ENCODE measurements at places on chromosomes 4 and X. TPM values are rescaled to one million over a fixed set of nuclear protein-coding genes. Genes with fewer than 3 reads are reported as not detected.

Gene CNGA1
- 3.3 TPM for total RNA-seq

Gene TLL1
- 1.2 TPM for total RNA-seq

Gene IL1RAPL2
- total RNA-seq, result 0.35 TPM

Gene PAPSS1
- 53.8 TPM for total RNA-seq

Gene AKAP4
- not detected for total RNA-seq

Gene GDI1
- total RNA-seq, result 157 TPM

Gene EVC2
- 7.1 TPM for total RNA-seq

Gene FOXR2
- not detected for total RNA-seq

Gene TTC29
- not detected for total RNA-seq

Gene ADH6
- 36.3 TPM for total RNA-seq

Gene GPRIN3
- total RNA-seq, result 15.2 TPM

Gene PGAM4
- total RNA-seq, result not detected

Gene FMR1NB
- total RNA-seq, result not detected

Gene CENPVL2
- total RNA-seq, result 0.17 TPM

Gene CFP
- 2.4 TPM for total RNA-seq

Gene FREM3
- 0.12 TPM for total RNA-seq

Gene SRPK3
- 5.8 TPM for total RNA-seq

Gene HDAC6
- 108 TPM for total RNA-seq

Gene PLP2
- total RNA-seq, result 44.0 TPM

Gene EXOC1L
- total RNA-seq, result not detected

Gene PDE6B
- total RNA-seq, result 8.6 TPM

Gene RNF175
- total RNA-seq, result 0.17 TPM

Gene TACC3
- 16.2 TPM for total RNA-seq

Gene ACE2
- total RNA-seq, result 169 TPM

Gene HSPA4L
- total RNA-seq, result 13.1 TPM

Gene MAP7D3
- 6.3 TPM for total RNA-seq

Gene XKRX
- 0.26 TPM for total RNA-seq

Gene VEGFD
- 3.2 TPM for total RNA-seq

Gene NPY1R
- total RNA-seq, result 6.3 TPM

Gene WNK3
- 6.2 TPM for total RNA-seq

Gene CHIC1
- 13.6 TPM for total RNA-seq

Gene LRIT3
- 0.23 TPM for total RNA-seq

Gene DUSP21
- total RNA-seq, result not detected

Gene RASGEF1B
- total RNA-seq, result 24.7 TPM

Gene CENPVL1
- 0.17 TPM for total RNA-seq

Gene GAGE12J
- not detected for total RNA-seq

Gene USP26
- not detected for total RNA-seq

Gene XAGE1B
- total RNA-seq, result not detected

Gene MTNR1A
- not detected for total RNA-seq

Gene SLC26A1
- 4.3 TPM for total RNA-seq

Gene MAGEH1
- 24.6 TPM for total RNA-seq

Gene NDNF
- 45.2 TPM for total RNA-seq

Gene RIBC1
- 2.6 TPM for total RNA-seq

Gene KLHL4
- total RNA-seq, result 1.9 TPM

Gene DOCK11
- 16.3 TPM for total RNA-seq

Gene FRMPD4
- total RNA-seq, result 0.03 TPM

Gene NAP1L2
- total RNA-seq, result 4.4 TPM

All from mucosa of gallbladder (tissue), 1 donor.